ENCODE measurements at places on chromosomes 2 and 18.

DNA sequence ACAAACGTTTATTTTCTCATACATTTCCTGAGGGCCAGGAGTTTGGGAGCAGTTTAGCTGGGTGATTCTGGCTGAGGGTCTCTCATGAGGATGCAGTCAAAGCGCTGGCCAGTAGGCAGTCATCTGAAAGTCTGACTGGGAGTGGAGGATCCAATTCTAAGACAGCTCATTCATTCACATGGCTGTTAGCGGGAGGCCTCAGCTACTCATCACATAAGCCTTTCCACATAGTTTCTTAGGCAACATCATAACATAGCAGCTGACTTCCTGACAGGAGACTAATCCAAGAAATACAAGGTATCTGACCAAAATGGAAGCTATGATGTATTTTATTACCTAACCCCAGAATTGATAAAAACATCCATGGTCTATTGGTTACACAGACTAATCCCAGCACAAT is 2.9 kb upstream of the MRPL44 start:
- no peak for DNase-seq

GRCh38 chr2:207928079-207928478 is 97.2 kb downstream of the PLEKHM3 start:
- no peak for DNase-seq

GRCh38 chr2:73070643-73071359 is 711 bp downstream of the SFXN5 start:
- no peak for DNase-seq

GRCh38 chr2:4673025-4673489 is 969.7 kb downstream of the DCDC2C start:
- no peak for DNase-seq

- peak; percentile 72 for DNase-seq
Measured at GRCh38 chr18:13566941-13567746, 159.2 kb downstream of the FAM210A start.

DNA sequence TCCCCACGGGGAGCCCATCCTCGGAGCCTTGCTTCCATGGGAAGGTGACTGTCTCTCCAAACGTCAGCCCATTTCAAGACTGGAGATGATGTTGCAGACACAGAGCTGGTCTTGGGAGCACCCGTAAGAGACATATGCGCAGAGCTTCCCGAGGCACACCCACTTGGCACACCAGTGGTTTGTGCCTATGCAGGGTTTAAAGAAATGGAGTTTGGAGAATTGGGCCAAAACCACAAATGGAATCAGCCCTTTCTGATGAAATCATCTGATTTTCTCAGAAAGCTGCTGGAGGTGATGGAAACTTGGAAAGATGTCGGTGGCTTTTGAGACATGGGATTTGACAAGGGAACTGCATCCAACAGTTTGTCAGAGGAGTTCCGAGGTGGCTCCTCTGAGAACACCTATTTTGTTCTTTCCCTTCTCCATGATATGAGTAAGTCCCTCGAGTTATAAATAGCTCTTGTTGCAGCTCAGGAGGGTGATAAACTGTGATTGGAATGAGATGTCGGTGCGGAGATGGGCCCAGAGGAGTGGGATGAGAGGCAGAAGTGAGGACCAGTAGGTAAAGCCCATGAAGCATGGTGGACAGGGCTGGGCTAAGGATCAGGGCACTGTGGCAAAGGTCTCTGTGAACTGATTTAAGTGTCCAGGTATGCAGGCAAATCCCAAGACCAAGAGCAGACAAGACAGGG is 225.7 kb downstream of the ACKR3 start:
- no peak for DNase-seq

GRCh38 chr2:20438334-20439192 is 8.3 kb upstream of the RHOB start:
- DNase-seq = no peak

DNA sequence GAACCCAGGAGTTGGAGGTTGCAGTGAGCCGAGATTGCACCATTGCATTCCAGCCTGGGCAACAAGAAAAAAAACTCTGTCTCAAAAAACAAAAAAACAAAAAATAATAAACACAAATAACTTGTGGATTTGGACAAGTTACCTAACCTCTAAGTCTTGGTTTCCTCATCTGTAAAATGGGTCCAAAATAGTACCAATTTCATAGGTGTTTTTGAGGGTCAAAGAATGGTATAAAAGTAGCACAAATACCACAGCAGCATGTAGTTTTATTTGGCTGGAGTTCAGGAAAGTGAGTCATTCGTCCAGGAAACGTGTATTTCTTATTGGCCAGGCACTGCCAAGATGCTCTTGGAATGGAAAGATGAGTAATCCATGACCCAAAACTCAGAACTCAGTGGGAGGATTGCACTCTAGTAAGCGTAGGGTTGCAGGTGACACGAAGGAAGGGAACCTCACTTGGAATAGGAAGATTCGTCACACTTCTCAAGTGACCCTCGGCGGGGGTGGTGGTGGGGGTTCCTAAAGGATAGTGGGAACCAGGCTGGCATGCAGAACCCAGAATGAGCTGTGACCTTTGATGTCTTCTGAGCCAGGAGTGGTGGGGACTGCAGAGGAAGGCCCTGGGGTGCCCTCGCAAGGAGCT is 24.4 kb downstream of the GRHL1 start:
- DNase-seq = no peak

DNA sequence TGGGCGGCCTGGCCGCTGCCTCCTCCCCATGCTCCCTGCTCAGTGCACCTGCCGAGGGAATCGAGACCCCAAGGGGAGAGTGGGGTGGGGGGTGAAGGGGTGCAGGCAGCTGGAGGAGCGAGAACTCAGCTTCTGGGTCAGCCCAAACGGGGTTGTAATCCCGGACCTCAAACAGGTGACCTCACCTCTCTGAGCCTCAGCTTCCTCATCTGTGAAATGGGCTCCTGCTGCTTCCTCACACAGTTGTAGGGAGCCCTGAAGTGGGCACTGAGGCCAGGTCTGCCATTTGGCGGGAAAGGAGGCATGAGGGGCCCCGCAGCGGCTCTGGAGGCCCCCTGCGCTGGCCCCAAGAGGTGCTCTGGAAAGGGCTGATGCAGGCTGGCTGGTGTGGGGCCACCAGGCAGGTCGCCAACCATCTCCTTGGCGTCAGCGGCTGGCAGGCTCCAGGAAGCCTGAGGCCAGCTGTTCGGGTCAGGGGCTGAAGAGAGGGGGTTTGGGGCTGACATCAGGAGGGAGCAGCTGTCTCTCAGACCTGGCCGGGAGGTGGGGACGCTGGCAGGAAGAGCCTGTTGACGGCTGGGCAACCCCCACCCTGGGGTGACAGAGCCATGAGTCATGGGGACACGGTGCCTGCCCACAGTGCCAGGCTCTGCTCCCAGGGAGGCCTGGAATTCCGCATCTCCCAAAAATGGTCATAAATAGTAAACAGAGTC is 4.9 kb downstream of the KLHL30 start:
- no peak for DNase-seq

DNA sequence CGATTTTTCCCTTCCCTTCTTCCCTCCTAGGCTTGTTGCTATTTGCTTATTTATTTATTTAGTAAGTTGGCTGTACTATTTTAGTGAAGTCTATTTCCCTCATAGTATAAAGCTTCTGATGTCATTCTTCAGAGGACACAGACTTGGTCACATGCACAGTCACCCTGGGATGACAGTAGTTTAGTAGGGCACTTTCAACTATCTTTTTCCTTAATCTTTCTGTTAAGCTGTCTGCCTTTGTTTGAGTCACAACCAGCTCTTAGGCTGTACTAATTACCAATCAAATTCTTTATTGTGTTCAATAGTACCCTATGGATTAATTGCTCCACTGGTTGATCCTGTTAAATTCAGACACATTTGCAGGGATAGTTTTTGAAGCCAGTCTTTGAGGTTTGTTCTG is 26.9 kb upstream of the RAB31 start:
- DNase-seq = no peak

- DNase-seq = no peak
Measured at GRCh38 chr18:27009293-27009692, 143.8 kb upstream of the AQP4 start.

- no peak for DNase-seq
Measured at GRCh38 chr2:70144443-70145143, 46.2 kb downstream of the C2orf42 start.

Measured in hippocampal formation (tissue), 2 donors.